ENCODE measurements at places on chromosomes 12 and 14. TPM values are rescaled to one million over a fixed set of nuclear protein-coding genes. Genes with fewer than 3 reads are reported as not detected.

The FAIM2 gene
- not detected for polyA plus RNA-seq

The NPFF gene
- polyA plus RNA-seq, result not detected

The DEPDC4 gene
- polyA plus RNA-seq, result 0.86 TPM

The ERBB3 gene
- polyA plus RNA-seq, result 0.83 TPM

The TTC9 gene
- 9.2 TPM for polyA plus RNA-seq

The SLC2A13 gene
- 0.99 TPM for polyA plus RNA-seq

The BCAT1 gene
- 11.5 TPM for polyA plus RNA-seq

The MYF5 gene
- polyA plus RNA-seq, result not detected

The CDKN3 gene
- polyA plus RNA-seq, result not detected

The PTPRQ gene
- not detected for polyA plus RNA-seq
